ENCODE measurements at places on chromosomes 13 and 19. TPM values are rescaled to one million over a fixed set of nuclear protein-coding genes. Genes with fewer than 3 reads are reported as not detected.
A peak's percentile ranks its signal among the peaks of the same experiment; 100 is the strongest.

DNA sequence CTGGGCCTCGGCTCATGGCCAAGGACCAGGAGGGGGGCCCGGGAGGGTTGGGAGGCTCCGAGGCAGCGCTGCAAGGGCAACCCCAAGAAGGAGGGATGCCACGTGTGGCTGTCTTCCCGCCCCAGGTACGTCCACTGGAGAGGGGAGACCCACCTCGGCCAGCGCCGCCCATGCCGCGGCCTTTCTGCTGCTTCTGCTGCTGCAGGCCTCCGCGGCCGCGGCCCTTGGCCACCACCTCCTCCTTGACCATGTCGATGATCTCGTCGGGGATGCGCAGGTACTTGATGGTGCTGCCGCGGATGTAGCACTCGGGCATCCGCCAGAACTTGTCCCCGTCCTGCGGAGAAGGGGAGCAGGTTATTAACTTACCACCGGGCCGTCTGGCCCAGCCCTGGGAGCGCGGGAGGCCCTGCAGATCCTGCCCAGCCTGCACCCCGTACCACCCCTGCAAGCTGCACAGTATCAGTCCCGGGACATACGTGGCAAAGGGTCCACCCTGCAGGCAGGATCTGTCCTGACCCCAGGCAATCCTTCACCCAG is 13.3 kb downstream of the LSM4 start:
- DNase-seq, result no peak

- no peak for DNase-seq
Measured at GRCh38 chr13:38309397-38309796, 40.3 kb upstream of the UFM1 start.

DNA sequence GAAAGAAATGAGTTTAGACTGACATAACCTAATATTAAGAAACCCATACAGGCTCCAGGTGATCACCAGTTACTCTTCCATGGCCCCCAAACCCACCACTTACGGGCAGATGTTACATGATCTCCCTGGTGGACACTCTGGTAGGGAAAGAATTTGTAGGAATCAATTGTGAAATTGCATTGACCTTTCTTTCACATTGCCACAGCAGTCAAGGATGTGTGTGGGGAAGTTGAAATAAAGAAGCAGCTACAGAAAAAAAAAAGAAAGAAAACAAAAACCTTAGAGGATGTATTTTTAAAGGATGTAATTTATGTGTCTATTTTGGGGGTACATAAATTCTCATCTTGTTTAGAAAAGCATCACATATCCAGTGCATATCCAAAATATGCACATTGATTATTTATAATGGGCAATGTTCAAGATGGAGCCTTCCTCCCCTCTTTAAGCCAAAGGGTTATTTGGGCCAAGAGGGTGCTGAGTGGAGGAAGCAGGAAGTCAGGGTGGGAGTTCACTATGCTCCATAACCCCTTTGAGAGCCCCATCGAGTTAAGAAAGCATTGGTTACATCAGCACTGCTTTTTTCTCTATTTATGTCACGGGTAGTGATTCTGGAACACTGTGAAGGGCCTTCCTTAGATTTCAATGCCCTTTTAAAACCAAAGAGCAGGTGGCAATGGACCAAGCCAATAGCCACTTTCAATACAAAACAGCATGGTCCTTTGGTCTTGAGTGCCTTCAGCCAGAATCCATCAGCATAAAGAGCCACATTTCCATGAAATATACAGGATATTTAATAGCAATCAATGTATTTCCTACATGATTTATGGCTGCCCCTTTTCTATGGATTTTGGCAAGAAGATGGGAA is 169.6 kb downstream of the LACC1 start:
- no peak for DNase-seq

DNA sequence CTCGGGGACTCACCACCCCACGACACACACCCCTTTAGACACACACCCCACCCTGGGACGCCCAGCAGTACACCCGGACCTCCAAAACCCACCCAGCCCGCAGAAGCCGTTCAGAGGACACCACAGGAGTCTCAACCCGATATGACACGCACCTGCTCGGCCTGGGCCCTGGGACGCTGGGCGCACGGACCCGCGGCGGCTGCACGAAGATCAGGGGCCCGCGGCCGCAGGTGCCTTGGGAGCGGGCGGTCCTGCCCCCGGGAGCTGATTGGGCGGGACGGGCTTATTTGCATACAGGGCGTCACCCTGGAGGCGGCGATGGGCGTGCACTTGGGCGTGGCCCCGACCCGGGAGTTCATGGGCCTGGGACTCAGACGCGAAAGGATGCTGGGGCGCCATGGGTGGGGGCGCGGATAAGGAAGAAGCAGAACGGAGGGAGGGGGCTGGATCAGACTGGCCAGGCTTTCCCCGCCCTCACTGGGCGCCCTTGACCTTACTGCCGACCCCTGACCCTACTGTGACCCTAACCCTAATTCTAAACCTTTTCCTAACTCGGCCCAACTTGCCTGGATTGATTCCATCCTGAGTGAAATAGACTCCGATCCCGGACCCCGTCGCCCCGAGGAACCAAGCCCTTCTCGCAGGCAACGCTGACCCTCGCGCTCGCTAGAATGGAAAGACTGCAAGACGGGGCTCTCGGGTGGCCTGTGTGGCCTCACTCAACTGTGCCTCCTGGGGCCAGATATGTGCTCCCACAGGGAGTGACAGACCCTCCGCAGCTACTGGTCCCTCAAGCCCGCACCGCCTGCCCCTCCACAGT is at the start of gene MEF2B:
TSS of gene MEF2B (minus strand) at position 211 of the 820 bp plus-strand sequence. CDS start 19,528 bp downstream, outside the sequence.
- no peak for DNase-seq

DNA sequence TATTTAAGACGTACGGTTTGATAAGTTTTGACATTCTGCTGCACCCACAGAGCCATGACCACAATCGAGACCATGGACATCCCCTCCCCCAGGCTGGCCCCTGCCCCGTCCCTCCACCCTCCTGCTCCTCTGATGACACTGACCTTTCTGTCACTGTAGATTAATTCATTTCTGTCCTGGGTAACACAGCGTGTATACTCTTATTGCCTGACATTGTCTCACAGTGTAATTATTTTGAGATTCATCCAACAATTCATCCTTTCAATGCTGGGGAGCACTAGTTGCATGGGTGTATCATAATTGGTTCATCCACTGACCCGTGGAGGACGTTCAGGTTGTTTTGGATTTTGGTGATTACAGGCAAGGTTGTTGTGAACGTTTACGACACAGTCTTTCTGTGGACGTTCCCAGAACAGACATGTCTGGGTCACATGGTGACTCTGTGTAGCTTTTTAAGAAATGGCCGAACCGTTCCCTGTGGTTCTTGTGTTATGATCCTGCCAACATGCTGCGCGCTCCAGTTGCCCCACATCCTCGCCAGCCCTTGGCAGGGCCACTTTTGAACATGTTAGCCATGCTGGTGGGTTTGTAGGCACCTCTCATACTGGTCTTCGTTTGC is 41.9 kb downstream of the C13orf46 start:
- DNase-seq, result no peak

GRCh38 chr13:30807392-30807791 is 72.0 kb downstream of the ALOX5AP start:
- DNase-seq, result no peak

DNA sequence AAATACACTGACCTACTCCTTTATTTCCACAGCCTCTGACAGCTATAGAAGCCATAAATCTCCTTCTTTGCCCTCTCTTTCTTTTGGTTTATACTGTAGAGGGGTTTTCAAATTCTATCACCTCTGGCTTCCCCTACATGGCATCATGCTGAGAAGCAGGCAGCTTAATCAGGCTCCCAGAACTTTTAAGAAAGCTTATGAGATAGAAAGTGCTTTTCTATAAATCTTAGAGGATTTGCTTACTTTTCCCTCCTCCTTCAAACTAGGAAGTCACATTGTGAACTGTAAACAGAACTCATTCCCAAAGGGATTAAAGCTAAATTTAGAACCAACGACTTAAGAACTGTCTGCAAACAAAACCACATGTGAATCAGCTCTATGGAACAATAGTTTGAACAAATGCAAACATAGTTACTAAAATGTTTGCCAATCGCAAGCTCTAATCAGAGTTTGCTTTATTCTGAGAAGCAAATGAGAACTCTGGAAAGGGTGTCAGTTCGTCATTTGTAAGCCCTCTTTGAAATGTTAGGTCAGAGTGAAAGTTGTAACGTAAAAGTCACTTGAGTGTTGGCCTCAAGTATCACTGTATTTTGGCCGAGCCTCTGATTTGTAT is 344.1 kb downstream of the RFC3 start:
- DNase-seq, result no peak

- no peak for DNase-seq
Measured at GRCh38 chr13:95652821-95653220, 8.3 kb upstream of the DZIP1 start.

GRCh38 chr13:78836238-78836784 is 177.4 kb upstream of the OBI1 start:
- DNase-seq, result no peak

GRCh38 chr19:14021474-14021873 is 6.5 kb upstream of the RLN3 start:
- no peak for DNase-seq

DNA sequence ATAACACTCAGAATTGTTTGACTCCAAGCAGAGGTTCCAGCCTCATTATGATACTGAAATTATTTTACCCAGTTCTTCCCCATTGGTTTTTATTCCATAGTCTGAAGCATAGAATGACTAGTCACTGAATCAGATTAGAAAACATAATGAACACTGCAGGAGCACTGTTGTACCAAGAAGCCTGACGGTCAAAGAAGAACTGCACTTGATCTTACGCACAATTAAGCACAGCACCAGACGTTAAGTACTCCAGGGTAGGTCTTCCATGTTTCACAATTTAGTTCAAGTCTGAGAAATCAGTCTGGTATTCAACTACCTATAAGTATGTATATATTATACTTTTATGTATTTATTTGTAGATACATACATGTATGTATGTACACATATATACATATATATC is 973.5 kb upstream of the SPRY2 start:
- DNase-seq, result no peak

GRCh38 chr19:2084993-2085720 is 11.0 kb downstream of the MOB3A start:
- DNase-seq, result peak; percentile 56

GRCh38 chr13:43561081-43561480 is 225.7 kb downstream of the ENOX1 start:
- no peak for DNase-seq

- no peak for DNase-seq
Measured at GRCh38 chr19:49773663-49774350, 7.0 kb downstream of the AP2A1 start.

The IZUMO2 gene
- total RNA-seq, result not detected

The NLRP11 gene
- total RNA-seq, result not detected

DNA sequence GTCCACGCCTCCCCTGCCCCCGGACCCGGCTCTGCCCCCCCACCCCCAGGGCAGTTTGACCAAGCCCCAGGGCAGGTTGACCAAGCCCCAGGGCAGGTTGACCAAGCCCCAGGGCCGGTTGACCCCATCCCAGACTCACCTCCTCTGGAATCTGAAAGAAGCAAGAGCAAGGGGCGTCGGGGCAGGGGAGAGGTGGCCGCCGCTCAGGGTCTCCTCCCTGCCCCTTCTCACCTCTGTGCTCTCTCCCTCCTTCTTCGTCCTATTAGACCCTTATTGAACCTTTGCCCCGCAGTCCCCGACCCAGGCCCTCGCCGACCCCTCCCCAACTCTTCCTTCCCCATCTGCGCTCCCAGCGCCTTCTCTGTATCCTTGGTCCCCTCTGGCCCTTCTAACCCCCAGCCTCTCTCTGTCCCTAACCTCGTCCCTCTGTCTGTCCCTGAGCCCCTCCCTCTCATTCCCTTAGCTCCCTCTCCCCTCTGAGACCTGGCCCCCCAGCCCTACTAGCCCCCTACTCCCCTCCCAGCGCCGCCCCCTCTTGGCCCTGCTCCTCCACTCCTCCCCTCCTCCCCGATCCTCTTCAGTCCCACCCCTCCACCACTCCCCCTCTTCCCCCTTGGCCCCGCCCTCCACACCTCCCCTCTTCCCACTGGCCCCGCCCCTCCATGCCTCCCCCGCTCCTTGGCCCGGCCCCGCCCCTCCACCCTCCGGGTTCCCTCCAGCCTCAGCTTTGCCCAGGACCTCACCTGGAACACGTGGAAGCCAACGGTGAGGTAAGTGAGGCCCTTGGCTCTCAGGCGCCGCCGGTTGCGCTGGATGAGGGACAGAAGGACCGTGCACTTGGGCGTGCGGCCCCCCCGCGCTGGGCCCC is 7.6 kb downstream of the CAPN12 start:
- no peak for DNase-seq

The ANKRD10 gene
- 100 TPM for total RNA-seq

- DNase-seq, result peak; percentile 66
Measured at GRCh38 chr13:94112227-94112626, 367.3 kb downstream of the DCT start.

DNA sequence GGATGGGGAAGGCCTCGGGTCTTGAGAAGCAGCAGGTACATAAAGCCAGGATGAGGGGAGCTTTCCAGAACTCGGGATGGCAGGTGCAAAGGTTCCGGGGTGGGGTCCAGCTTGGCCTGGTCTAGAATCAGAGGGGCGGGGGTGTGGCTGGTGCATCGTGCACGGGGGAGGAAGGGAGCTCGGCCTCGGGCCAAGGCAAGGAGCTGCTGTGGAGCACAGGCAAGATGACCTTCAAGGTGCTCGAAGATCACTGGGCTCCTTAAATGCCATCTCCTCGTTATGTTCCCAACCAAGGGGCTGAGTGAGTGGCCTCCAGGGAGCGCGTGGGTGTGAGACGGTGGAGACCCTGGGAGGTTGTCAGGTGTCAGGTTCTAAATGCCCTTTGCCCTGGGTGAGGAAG is 16.1 kb upstream of the SIGLEC11 start:
- DNase-seq, result no peak

GRCh38 chr19:23098988-23099387 is 17.8 kb upstream of the ZNF730 start:
- no peak for DNase-seq

Data from ascending aorta (tissue), 2 donors.